Retina (tissue), 1 donor: ENCODE measurements at places on chromosomes 6 and 20.

DNA sequence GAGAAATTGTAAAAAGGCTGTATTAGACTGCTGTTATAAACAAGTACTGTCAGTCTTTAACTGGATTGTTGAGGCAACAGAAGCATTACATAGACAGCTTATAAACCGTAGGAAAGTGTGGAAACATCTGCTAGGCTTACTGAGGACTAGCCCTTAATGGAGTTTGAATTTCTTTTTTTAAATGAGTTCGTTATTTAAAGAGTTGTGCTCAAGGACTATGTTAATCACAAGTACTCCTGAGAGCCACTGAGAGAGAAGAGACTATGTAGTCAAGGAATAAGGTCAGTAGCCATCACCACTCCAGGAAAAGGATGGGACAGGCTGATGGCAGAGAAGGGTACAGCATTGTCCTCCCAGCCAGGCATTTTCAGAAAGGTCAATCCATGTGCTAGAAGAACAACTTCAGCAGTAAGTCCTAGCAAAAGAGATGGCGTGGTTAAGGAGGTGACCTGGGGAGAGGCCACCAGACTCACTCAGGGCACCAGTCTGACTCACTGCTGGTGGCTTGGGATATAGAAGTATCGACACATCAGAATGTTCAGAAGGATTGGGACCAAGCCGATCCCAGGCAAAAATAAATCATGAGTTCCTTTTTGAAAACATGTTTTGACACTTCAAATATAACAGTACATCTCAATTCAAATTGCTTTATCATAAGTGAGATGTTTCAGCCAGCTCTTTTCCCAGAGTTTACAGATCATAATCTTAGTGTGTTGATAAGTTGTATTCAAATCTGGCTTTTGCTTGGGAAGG, 6.4 kb downstream of the RPS12 start:
- DNase-seq, result no peak

GRCh38 chr6:34810936-34811632, 19.2 kb downstream of the BLTP3A start:
- no peak for DNase-seq

GRCh38 chr6:158766621-158767455, 52.3 kb downstream of the EZR start:
- no peak for DNase-seq

- no peak for DNase-seq
These were observed 293.9 kb downstream of the KIF16B start for GRCh38 chr20:16279320-16279719.

DNA sequence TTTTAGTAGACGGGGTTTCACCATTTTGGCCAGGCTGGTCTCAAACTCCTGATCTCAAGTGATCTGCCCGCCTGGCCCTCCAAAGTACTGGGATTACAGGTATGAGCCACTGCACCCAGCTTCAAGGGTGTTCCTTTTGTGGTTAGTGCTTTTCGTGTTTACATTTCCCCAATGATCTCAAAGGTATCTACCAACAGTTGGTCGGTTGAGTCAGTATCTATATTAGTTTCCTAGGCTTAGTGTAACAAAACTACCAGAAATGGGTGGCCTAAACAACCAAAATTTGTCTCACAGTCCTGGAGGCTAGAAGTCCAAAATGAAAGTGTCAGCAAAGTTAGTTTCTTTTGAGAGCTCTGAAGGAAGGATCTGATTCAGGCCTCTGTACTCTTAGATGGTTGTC, 30.1 kb downstream of the CASP8AP2 start:
- no peak for DNase-seq

DNA sequence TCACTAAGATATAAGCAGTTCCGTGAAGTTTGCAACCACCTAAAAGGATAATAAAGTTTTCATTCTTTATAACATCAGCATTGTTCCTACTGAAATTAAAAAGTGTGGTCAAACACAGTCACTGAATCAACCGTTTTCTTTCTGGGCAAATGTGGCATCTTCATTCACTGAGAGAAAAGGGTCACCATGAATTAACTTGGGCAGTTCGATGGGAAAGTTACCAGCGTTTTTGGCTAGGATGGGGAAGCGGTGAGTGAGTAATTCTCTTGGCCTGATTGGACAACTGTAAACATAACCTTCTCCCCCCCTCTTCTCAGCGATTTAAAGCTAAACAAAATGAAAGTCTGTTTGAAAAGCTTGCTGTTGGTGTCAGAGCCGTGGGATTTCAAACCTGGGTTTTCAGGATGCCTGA, 181.8 kb downstream of the SASH1 start:
- DNase-seq, result peak; percentile 50

DNA sequence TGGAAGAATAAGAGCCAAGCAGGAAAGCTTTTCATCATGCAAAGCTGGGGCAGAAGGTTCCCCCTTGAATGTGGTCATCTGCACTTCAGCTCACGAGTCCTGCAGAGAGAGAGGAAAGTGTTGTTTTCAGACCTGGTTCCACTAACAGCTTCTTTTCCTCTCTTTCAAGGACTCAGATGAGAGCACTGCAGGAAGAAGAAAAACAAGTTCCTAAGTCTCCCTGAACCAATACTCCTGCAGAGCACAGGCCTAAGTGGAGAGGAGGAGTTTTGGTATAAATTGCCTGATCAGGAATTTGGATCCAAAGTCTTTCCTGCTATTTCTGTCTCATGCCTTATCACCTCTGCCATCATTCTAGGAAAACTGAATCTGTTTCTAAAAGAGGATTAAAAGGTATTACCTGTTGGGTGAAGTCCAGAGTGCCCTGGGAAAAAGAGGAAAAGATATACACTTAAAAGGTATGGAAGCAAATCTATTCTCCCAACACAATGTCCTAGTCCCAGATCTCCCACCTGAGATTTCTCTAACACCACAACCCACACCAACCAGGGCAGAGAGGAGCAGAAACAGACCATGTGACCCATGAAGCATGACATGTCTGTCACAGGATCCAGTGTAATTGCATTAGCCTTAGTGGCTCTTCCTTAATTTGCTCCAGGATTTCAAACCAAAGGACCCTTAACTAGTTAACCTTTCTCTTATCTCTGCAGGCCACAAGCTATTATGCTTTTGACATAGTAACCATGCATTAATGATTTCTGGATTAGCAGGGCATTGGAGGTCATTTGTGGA, 12.2 kb downstream of the HLA-DRB5 start:
- DNase-seq, result no peak

DNA sequence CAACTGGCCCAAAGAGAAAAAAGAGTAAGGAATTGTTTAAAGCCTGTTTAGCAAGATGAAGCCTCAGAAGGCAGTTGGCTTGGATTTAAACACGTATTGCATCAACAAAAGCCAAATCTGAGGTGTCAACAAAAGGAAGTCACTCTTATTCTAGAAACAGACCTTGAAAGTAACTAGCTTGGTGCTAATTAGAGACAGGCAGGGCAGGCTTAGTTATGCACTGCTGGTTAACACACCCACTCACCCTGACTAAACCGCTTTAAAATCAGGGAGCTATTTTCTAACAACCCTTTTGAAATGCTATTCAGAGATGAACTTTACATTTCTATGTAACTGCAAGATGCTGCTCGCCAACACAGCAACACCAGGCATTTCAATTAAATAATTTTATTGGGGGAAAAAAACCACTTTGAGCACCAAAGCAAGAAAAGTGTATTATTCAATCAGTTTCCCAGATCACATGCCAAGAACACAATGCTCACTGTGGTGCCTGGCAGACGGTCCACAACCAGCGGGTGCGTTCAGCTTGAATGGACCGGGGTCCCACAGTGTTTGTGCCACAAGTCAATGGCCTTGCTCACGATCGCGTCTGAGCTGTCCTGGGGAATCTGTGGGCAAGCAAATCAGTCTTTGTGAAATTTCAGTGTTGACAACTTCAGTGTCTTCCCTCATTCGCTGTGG, 23.6 kb downstream of the TBC1D7 start:
- no peak for DNase-seq

DNA sequence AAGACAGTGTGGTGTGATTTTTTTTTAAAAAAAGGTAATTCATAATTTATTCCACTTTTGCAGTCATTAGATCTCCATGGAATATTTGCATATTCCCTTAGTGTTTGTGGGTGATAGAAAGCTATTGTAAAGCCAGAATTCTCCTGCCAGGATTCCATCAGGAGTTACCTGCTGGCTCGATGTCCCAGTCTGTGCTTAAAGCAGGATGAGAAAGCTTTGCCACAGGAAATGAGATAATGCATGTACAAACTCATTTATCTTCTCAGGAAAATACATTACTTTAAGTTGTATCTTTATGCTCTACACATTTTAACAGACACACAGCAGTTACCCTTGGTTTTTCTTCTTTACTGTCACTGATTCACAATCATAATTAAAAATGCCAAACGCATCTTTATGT, 553.0 kb downstream of the CD109 start:
- DNase-seq, result no peak

GRCh38 chr20:53322651-53323050, 271.0 kb downstream of the ZNF217 start:
- no peak for DNase-seq

DNA sequence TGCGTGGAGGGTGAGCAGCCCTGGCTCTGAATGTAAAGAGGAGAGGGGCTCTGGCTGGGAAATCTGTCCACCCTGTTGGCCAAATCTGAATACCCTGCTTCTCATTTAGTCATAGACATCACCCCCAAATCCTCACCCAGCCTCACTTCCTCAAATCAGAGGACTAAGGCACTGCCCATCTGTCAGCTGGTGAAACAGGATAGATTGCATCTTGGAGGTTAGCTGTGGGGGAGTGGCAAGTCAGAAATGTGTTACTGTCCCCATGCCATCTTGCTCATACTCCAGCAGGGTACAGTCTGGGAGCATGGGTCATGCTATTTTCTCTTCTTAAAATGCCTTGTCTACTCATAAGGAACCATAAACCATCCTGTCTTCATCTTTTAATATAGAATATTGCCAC, 9.5 kb upstream of the DTNBP1 start:
- DNase-seq, result no peak

DNA sequence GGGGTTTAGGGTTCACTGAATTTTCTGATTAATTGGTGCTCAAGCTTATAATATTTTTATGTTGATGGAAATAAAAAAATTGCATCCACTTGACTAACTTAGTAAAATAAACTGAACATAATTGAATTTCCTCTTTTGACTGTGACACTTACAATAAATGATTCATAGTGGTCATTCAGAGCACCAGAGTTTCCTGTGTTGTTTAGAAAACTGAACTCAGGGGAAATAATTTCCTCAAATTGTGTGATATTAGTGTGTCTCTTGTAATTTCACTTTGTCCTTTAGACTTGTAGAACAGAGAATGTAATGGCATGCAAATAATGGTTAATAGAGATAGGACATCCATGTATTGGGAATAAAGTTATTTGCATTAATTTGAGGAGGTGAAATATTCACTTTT, 319.7 kb upstream of the MAN1A1 start:
- DNase-seq, result no peak

GRCh38 chr6:49530141-49530776, 20.2 kb upstream of the C6orf141 start:
- DNase-seq, result no peak
